Effector CD4-positive, alpha-beta T cell (primary cell): ENCODE measurements at places on chromosomes 3 and 15.

DNA sequence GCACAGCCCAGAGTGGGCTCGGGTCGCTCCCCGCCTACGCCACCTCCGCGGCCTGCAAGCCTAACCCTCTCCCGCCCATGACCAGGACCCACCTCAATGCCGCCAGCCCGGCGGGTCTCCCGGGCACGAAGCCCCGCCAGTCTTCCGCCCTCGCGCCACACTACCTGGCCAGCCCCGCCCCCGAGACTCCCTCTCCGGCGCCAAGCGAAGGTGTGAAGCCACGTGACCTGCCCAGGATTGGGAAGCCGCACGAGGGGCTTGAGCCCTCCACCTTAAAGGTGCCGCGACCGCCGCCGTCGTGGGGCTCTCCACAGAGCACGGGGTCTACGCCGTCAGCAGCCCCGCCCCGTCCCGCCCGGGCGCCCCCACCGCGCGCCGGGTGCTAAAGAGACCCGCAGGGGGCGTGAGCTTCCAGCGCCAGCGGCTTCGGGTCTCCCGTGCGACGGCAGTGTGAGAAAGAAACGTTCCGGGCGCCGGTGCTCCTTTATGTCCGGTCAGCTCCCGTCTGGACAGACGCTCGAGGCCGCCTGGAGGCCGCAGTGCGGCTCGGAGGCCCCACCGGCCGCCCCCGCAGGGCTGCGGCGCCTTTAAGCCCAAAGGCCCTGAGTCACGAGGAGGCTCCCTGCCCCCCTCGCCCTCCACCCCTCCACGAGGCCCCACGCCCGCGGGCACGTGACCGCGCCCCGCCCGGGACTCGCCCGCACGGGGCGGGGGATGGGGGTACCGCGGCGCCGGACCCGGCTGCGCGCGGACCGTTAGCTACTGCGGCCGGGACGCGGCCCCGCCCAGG lies at the start of gene CPEB1:
TSS of gene CPEB1 (minus strand) at position 319 of the 790 bp plus-strand sequence. CDS start 18,904 bp downstream, outside the sequence.
- DNase-seq, result no peak

- DNase-seq, result no peak
These were observed 3.8 kb upstream of the LOXL1 start for GRCh38 chr15:73922186-73923151.

GRCh38 chr15:77819048-77819850 lies 186.5 kb upstream of the LINGO1 start:
- DNase-seq, result no peak

- DNase-seq, result no peak
These were observed 116.5 kb downstream of the RTP4 start for GRCh38 chr3:187484547-187485295.

DNA sequence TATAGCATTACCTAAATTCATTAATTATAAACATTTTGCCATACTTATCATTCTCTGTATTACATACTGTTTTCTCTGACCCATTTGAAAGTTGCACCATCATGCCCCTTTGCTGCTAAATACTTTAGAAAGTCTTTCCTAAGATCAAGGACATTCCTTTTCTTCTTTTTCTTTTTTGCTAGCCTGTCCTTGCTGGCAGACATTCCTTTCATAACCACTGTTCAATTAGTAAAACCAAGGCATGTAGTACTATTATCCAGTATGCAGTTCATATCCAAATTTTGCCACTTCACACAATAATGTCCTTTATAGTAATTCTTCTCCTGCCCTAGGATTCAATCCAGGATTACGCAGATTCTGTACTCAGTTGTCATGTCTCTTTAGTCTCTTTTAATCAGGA lies 321.0 kb upstream of the C2CD4B start:
- no peak for DNase-seq

DNA sequence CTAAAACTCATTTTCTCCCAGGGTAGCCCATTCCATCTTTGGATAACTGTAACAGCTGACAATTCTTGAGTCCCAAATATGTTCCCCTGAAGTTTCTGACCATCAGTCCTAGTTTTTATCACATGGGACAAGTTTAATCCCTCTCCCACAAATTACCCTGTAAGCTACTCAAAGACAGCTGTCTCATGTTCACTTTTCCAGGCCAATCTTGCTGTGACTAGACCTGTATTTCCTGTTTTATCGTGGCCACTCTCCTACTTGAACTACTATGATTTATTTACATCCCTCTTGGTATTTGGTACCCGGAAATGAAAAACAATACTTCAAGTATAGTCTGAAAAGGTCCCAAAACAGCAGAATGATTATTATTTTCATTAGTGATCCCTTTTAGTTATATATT lies 95.1 kb upstream of the MEX3B start:
- no peak for DNase-seq

DNA sequence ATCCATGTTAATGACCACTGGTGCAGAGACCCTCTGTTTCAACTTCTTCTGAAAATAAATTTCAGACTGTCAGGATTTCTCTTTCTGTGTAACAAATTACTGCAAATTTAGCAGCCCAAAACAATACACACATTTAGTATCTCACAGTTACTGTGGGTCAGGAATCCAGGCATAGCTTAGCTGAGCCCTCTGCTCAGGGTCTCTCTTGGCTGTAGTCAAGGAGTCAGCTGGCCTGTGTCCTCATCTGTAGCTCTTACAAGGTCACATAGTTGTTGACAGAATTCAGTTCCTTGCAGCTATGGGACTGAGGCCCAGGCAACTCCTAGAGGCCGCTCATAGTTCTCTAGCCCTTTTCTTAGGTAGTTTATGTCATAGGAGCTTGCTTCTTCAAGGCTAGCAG lies 51.9 kb downstream of the NKIRAS1 start:
- DNase-seq, result no peak
